Choroid plexus epithelial cell (primary cell): ENCODE measurements at places on chromosomes 6 and 20.
A peak's percentile ranks its signal among the peaks of the same experiment; 100 is the strongest.

- no peak for DNase-seq
These were observed 72.0 kb upstream of the F13A1 start for GRCh38 chr6:6392214-6393068.

- DNase-seq, result no peak
These were observed 55.6 kb downstream of the SENP6 start for GRCh38 chr6:75657327-75657726.

DNA sequence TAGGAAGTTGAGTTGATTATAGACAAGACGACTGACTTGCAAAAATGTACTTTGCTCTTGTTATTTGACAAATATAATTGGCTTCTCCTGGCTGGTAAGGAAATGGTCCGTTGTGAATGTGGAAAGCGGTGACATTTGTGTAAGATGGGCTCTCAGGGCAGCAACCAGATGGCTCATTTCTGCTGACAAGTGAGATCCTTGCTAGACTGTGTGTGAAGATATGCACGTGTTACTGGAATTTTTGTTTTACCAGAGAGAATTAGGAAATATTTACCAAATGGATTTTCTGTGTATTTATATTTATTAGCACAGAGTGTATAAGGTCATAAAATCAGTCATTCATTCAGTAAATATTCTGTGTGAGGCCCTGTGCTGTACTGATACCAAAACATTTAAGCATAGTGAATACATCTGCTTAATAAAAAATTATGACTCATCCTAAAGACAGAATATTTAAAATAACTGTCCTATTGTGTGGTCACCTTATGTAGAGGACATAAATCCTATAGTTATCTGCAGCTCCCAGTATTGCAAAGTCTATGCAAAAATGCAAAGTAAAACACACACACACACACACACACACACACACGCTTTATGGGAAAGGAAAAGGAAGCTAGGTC is 109.9 kb upstream of the ASF1A start:
- DNase-seq, result peak; percentile 12

DNA sequence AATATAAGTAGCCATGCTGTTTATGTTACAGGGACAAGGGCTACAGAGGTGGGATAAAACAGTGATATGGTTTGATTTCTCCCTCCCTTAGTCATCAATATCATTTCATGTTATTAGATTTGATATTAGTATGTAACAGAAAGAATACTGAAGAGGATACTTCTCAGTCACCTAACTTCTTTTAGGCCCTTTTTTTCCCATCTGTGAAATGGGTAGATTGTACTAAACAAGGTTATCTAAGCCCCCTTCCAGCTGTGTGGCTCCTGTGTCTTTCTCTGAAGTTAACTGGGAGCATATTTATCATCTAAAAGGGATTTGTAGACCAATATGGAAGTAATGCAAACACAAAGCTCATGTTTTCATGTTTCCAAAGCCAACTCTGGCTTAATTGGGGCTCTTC is 7.7 kb downstream of the NOX3 start:
- DNase-seq, result no peak

GRCh38 chr6:127514773-127515227 is 4.3 kb downstream of the MTCL3 start:
- DNase-seq, result peak; percentile 82
